ENCODE measurements at places on chromosomes 5 and 9.

GRCh38 chr9:69932901-69933300 is 110.7 kb upstream of the MAMDC2 start:
- DNase-seq, result no peak

GRCh38 chr5:127723571-127723970 is 20.4 kb downstream of the CCDC192 start:
- DNase-seq, result no peak

GRCh38 chr5:68710514-68710913 is 383.3 kb upstream of the SLC30A5 start:
- no peak for DNase-seq

DNA sequence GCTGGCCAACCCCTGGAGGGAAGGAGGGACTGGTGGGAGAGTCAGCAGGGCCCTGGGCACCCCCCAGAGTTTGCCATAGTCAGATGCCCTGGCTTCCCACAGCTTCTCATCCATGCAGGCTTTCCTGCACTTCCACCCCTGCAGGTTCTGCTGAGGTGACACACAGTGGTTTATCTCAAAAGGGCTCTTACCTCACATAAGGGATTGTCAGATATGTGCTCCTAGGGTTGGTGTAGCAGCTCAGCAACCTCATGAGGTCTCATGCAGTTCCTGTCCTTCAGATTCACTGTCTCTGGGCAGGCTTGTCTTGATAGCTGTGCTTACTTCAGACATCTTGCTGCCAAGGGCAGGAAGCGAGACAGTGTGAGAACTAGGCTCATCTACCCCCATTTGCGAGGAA is 143.4 kb downstream of the KDM4C start:
- DNase-seq, result no peak

- no peak for DNase-seq
Observed at GRCh38 chr5:93378073-93378472, 202.9 kb downstream of the NR2F1-AS1 start.

GRCh38 chr5:600886-601541 is 11.1 kb upstream of the CEP72 start:
- no peak for DNase-seq

GRCh38 chr9:75962013-75962661 is 71.7 kb downstream of the PCSK5 start:
- DNase-seq, result no peak

GRCh38 chr5:149205625-149206523 is 64.6 kb downstream of the ABLIM3 start:
- DNase-seq, result no peak

GRCh38 chr9:86643946-86644674 is 289.9 kb upstream of the TUT7 start:
- DNase-seq, result no peak

- DNase-seq, result no peak
Observed at GRCh38 chr5:14206028-14206725, 63.0 kb downstream of the TRIO start.

- DNase-seq, result no peak
Observed at GRCh38 chr5:86500947-86501346, 116.8 kb upstream of the COX7C start.

- DNase-seq, result no peak
Observed at GRCh38 chr5:56321236-56321881, 88.2 kb upstream of the ANKRD55 start.

DNA sequence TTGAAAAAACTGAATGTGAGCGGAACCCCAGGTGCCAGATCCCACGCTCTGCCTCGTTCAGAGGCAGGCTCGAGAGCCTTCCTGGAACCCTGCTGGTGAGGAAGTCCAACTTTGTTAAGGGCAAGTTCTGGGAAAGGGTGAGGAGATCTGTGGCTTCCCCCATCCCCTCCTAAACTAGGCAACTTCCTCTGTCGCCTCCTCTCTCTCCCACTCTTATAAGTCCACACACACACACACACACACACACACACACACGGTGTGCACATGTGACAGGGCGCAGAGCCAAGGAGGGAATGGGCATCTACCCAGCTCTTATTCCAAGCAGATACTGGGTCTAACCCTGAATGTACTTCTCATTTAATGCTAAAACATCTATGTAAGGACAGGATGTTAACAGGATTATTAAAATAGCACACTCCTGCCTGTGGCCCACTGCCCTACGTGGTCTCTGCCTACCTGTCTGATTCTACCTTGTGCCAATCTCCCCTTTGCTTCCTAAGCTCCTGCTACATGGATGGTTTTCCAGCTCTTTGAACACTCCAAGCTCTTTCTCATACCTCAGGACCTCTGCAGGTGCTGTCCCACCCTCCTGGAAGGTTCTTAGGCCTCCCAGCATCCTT is 72.4 kb upstream of the FBXW11 start:
- DNase-seq, result no peak

- DNase-seq, result no peak
Observed at GRCh38 chr9:97695995-97696802, 941 bp downstream of the XPA start.

DNA sequence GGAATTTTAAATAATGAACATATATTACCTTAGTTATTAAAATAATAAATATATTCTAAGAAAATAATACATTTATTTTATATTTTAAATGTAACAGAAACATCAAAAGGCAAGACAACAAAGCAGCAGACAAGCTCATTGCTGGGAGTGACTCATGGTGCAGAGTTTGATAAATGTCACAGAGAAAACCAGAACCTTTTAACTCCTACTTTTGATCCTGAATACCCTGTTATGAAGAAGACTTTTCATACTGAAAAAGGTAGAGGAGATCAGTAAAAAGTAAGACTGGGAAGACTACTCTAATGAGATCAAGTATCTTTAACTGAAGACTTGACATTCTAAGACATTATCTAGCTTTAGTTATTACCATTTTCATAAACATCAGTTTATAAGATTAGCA is 99.0 kb upstream of the GNA14 start:
- DNase-seq, result no peak

GRCh38 chr9:16341177-16341576 is 529.3 kb downstream of the BNC2 start:
- DNase-seq, result no peak

DNA sequence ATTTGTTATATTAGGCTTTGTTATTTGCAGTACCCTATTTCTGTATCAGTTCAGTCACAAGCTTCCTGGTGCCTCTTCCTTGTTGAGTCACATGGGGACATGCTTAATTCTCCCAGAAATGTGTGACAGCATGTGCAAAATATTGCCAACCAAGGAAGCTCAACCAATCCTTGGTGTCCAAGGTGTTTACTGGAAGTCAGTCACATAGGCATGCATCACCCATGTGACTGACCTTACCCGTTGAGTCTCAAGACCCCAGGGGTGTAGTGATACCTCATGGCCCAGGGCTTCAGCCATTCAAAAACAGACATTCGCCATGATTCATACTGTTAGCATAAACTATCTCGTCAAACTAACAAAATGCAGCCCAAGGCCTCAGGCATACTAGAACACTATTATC is 9.3 kb upstream of the ANKDD1B start:
- no peak for DNase-seq

DNA sequence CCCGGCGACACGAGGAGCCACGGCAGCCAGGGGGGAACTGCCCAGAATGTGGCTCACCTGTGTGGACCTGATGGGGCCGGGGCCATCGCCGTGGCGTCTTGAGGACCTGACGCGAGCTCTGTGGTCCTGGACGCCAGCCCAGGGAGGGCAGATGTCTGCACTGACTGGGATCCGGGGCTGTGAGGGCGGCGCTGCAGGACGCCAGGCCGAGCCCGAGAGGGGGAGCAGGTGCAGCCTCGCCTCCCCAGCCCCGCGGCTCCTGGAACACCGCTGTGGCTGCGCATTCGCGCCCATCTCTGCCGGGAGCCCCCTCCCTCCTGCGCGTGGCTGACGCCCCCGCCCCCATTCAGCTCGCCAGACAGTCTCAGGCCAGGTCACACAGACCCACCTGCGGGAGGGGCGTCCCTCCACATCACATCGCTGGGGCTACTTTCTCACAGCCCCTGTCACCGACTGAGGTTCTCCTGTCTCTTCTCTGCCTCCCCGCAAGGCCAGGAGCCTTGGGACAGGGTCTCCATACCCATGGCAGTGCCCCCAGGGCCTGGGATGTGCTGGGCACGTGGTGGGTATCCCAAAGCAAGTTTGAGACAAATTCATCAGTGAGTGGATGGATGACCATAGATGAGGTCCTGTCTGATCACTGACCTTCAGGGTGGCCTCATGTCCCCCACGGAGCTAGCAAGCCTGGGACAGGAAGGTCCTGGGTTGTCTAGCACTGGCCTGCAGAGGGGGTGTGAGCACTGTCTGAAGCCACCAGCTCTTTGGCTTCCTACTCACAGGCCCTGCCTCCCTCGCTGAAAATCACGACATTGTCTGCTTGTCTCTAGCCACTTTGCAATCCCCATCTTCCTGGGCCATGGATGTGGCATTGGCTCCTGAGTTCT is 47.3 kb downstream of the RASGEF1C start:
- DNase-seq, result no peak

GRCh38 chr9:76613974-76614373 is 150.3 kb upstream of the PCA3 start:
- no peak for DNase-seq

- DNase-seq, result no peak
Observed at GRCh38 chr9:6655036-6655435, 9.5 kb upstream of the GLDC start.

DNA sequence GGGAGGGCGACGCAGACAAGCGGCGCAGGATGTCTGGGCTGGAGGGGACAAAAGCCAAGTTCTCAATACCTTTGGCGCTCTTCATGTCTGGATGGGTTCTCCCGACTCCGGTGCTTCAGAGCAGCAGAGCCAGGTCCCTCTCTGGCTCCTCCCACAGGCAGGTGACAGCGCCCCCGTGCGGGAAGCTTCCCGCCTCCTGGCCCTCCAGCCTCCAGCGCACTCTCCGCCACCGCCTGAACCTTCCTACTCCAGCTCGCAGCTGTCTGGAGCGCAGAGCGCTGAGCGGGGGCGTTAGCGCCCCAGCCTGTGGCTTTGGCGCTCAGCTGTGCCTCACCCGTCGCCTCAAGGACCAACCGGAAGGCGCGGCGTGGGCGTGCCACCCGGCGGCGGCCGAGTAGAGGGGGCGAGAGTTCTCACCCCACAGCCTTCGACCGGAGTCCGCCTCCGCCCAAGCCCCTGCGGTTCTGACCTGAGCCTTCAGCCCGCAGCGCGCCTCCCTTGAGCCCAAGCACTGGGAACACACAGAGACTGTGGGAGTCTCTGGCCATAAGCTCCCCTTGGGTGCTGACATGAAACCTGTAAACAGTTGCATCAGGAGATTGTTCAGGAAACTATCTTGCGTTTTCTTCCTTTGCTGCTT is at the start of gene SLCO4C1:
Gene SLCO4C1, minus strand, starts transcription at position 107 of the 640 bp plus-strand sequence. Its CDS starts 22 bp downstream, at position 85.
- DNase-seq, result peak; percentile 79

GRCh38 chr5:16229357-16229940 is 49.9 kb upstream of the MARCHF11 start:
- DNase-seq, result no peak

DNA sequence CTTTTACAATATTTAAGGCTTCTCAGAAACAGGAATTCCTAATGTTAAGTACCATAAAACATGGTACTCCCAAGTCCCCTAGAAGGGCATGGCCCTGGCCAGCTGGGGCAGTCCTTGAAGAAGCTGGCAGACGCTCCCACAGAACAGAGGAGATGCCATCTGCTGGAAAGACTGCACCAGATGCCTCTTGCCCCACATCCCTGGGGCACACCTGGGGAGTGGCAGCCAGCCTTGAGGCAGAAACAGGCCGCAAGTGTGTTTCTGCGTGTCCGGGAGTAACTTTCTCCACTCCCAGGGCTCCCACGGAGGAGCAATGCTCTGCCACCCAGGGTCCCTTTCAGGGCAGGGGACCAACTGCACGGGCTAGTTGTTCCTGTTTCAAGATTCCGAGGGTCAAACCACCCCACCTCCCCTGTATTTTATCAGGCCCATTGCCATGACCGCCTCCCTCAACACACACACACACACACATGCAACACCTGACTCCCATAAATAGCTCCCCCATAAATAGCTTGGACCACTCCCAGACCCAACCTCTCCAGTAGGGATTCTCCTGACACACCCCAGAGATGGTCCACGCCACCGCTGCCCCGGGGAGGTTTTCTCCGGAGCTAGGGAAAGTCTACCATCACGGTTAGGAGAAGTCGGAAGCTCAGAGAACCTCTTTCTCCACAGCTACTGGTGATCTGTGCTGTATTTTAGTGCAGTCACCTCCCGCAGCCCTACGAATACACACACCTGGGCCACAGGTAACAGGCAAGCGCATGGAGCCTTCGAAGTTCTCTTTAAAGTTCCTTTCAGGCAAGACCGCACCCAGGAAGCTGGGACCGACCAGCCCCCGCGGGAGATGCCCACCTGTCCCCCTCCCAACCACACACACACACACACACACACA is 1.5 kb downstream of the SPOCK1 start:
- no peak for DNase-seq

DNA sequence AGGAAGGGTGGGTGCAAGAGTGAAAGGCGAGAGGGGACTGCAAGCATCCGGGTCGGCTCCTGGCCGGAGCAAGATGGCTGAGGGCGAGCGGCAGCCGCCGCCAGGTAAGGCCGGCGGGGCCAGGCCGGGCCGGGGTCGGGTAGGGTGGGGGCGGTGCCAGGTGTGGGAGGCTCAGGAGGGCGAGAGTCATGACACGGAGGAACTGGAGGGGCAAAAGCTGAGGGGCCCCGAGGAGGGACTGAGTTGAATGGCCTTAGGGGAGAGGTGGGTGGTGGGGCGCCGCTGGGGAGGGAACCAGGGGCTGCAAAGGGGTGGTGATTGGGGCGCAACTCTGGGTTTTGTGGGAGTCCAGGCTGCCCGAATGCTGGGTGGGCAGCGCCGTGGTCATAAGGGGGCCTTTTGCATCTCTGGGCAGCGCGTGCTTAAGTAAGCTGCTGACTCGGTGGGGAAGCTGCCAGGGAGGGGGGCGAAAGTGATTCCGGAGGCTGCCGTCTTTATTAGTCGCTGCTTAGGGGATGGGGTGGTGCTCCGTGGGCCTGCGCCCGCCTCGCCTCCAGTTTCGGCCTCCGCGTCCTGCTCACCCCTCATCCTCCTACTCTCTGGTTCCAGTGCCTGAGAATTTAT is 425 bp downstream of the PTPA start:
- peak; percentile 21 for DNase-seq

DNA sequence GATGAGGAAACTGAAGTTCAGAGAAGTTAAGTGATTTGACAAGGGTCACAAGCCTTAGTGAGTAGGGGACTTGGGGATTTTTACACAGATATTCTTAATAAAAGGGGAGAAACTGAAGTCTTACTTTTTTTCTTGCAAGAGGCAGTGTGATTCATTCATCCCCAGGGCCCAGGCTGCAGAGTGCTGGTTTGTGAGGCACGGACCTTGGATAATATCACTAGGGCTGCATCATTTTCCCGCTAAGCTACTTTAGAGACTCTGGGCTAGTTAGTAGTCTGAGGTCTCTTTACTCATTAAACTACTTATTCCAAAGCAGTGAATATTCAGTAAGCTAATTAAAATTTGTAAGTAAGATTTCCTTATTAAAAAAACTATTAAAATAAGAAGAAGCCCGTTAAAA is 195.0 kb downstream of the PBX3 start:
- DNase-seq, result no peak

DNA sequence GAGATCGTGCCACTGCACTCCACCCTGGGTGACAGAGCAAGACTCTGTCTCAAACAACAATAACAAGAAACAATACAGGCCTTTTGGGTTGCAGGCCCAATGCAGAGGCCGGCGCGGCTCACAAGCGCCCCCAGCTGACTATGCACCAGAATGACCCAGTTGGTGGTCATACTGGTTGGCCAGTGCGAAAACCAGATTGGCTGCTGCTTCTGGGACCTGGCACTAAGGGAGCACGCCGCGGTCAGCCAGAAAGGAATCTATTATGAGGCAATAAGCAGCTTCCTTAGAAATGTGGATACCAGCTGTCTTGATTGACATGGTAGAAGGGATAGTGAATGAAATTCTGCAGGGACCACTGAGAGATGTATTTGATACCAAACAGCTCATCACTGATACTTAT is 35.0 kb downstream of the RANBP17 start:
- DNase-seq, result no peak
